Stimulated activated CD8-positive, alpha-beta memory T cell treated with anti-CD3 and anti-CD28 coated beads, Interleukin-2, amount 100 ng/mL, for 1 hour (primary cell): ENCODE measurements at places on chromosomes 5 and 9.

DNA sequence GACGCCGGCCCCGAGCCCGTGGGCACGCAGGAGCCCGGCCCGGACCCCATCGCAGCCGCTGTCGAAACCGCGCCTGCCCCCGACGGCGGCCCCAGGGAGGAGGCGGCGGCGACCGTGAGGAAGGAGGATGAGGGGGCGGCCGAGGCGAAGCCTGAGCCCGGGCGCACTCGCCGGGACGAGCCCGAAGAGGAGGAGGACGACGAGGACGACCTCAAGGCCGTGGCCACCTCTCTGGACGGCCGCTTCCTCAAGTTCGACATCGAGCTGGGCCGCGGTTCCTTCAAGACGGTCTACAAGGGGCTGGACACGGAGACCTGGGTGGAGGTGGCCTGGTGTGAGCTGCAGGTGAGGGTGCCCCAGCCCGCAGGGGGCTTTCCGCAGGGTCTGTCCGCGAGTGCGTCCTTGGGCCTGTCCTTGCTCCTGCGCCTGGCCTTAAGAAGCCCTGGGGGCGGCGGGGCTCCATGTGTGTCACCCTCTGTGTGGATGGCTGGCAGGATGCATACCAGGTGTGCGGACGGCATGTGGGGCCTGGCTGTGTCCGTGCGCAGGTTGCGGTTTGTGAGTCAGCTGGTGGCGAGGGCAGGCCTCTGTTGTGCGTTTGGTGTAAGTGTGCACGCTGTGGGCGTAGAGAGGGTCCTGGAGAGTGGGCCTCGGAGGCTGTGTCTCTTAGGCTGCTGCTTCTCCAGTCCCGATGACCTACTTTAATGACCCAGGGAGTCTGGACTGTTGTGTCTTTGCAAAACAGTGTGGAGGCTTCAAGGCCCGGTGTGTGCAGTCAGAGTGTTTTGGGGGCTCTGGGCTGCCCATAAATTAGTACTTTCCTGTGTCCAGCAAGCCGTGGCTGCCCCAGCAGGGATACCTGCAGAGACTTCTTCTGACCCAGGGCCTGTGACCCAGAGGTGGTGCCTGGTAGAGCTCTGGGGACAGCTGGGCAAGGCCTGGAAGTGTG is 1.6 kb downstream of the WNK2 start:
- no peak for DNase-seq

DNA sequence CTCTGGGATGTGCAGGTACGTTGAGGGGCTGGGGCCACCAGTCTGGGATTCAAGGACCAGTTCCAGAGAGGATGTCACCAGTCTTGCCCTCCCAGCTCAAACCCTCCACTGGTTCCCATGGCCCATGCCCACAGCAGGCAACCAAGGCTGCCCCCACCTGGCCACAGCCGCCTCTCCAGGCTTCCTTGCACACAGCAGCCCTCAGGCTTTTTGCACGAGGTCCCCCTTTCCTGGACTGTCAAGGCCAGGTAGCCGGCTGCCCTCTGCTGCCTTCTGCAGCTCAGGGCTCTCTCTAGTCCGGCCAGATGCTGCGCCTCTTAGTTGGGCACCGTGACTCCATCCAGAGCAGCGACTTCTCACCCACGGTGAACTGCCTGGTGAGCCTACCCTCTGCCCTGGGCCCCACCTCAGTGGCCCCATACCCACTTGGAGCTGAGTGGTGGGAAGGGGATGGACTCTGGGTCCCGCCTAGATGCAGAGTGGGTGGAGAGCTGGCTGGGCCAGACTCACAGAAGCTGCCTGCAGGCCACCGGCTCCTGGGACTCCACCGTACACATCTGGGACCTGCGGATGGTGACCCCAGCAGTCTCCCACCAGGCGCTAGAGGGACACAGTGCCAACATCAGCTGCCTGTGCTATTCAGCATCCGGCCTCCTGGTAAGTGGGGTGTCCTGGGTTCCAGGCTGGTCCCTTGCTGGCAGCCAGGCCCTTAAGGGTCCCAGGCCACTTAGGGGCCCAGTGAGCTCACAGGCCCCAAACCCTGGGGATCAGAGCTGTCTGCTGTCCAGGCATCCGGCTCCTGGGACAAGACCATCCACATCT is 2.9 kb downstream of the WDR38 start:
- DNase-seq: no peak

- DNase-seq: no peak
These were observed 45.7 kb upstream of the SPATA31C2 start for GRCh38 chr9:88183798-88184495.

- peak; percentile 37 for DNase-seq
These were observed 5.4 kb upstream of the FOXI1 start for GRCh38 chr5:170100066-170100943.

- no peak for DNase-seq
These were observed 182.8 kb downstream of the MCTP1 start for GRCh38 chr5:95102080-95102479.

GRCh38 chr9:6834306-6834705 is 76.5 kb downstream of the KDM4C start:
- no peak for DNase-seq

DNA sequence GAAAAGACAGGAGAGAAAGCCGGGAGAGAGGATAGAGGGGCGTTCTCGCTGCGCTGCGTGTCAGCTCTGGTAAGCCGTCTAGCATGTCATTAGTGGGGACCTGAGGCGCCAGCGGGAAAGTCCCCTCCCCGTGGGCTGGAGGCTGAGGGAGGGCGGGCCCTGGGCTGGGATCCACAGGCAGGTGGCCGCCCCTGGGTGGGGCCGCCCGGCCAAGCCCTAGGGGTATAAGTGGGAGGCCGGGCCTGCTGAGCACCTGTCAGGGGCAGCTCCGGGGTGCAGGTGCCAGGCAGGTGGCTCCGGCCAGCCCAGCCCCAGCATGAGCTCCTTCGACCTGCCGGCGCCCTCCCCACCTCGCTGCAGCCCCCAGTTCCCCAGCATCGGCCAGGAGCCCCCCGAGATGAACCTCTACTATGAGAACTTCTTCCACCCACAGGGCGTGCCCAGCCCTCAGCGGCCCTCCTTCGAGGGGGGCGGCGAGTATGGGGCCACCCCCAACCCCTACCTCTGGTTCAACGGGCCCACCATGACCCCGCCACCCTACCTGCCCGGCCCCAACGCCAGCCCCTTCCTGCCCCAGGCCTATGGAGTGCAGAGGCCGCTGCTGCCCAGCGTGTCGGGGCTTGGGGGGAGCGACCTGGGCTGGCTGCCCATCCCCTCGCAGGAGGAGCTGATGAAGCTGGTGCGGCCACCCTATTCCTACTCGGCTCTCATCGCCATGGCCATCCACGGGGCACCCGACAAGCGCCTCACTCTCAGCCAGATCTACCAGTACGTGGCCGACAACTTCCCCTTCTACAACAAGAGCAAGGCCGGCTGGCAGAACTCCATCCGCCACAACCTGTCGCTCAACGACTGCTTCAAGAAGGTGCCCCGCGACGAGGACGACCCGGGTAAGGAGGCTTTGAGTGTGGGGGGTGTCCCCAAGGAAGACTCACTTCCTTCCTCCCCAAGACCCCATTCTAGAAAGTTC is at the start of gene FOXI1:
Gene FOXI1 (plus strand): TSS at position 256 of the 970 bp plus-strand sequence. CDS start 61 bp downstream, at position 317.
- DNase-seq: no peak

- DNase-seq: no peak
These were observed 369.0 kb downstream of the ARHGEF28 start for GRCh38 chr5:73994963-73995362.

DNA sequence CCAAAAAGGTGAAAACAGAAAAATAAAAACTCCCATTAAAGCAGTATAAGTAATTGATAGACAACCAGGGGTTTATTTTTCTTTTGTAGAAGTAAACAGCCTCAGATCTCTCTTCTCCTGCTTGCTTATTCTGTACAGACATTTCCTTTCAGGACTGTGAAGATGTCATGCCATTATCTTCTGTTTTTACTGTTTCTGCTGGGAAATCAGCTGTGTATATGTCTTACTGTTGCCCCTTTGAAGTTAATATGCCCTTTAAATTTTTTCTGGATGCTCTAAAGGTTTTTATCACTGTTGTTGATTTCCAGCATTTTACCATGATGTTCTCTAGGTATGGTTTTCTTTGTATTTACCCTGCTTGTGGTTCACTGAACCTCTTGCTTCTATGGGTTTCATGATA is 199.5 kb downstream of the NXNL2 start:
- no peak for DNase-seq

GRCh38 chr9:11023201-11023600 is 410.4 kb upstream of the PTPRD start:
- DNase-seq: no peak

- DNase-seq: no peak
These were observed at the start of gene PNPLA7 for GRCh38 chr9:137550231-137550621. Gene PNPLA7 (minus strand): TSS chr9:137550402. CDS start chr9:137550197, 205 bp downstream.

DNA sequence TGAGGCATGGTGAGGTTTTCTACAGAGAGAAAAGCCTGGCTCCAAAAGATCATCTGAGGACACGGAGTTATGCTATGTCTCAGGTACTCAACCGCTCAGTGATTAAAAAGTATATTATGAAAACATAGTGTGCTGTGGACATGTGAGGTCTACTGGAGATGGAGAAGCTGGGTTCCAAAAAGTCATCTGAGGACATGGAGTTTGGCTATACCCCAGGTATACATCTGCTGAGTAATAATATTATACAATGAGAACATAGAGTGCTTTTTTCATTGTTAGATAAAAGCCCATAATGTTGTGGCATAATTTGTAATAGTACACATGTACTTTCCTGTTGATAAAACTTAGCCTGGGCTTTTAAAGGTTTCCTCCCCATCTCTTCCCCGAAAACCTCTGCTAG is 70.7 kb upstream of the SHISAL2B start:
- no peak for DNase-seq

- no peak for DNase-seq
These were observed 86.3 kb upstream of the ERBIN start for GRCh38 chr5:65840071-65840470.

GRCh38 chr5:53944981-53945380 is 365.4 kb downstream of the ARL15 start:
- DNase-seq: no peak

DNA sequence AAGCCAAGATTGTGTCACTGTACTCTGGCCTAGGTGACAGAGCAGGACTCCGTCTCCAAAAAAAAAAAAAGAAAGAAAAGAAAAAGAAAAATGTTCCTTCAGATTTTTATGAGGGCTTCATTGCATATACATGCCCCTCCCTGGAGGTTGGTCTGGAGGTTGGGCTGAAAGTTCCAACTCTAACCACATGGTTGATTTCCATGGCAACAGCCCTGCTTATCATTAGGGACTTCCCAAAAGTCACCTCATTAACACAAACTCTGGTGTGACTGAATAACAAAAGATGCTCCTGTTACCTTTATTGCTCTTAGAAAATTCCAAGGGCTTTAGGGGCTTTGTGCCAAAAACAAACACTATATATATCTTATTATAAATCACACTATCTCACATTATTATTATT is 113.8 kb downstream of the TMC1 start:
- DNase-seq: no peak

DNA sequence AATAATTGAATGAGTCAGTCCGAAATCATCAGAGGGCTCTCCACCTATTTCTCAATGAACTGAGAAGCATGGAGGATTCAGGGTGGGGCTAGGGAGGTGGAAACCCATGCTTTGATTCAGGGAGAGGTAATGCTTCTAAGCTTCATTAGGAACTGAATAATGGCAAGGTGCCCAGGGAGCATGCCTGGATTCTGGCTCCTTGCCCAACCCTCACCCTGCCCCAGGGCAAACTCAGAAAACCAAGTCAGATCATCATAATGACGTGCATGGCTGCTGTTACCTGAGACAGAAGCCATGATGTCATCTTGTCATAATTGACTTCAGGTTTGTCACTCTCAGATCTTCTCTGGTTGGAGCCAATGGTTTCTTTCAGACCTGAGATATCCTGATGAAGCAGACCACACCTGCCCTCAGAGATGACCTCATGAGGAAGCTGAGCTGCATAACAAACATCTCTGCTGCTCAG is 199.6 kb downstream of the SYK start:
- no peak for DNase-seq

DNA sequence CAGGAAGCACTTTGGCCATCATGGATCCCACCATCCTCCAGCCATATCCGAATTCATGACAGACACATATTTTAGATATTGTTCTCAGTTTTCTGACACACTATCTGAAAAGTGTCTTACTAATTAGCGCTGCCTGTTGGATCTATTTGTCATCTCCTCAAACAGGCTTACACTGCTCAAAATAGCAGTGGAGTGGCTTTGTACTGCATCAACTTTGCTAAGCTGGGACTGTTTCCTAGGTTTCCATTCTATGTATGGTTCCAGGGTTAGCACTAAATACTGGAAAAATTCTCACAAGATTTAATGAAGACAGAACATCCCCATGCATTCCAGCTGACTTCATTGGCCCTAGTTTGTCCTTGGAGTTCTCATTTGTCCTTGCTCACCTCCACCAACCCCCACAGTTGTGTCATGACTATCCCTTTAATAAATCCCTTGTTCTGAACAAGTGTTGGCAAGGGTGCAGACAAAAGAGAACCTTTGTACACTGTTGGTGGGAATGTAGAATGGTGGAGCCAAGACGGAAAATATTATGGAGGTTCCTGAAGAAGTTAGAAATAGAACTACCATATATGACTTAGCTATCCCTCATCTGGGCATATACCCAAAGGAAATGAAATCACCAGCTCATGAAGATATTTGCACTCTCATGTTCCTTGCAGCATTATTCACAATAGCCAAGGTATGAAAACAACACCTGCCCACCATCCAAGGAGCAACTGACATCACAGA is 136.5 kb upstream of the RAI14 start:
- DNase-seq: no peak

GRCh38 chr5:160787240-160787639 is 64.8 kb downstream of the ATP10B start:
- DNase-seq: no peak

DNA sequence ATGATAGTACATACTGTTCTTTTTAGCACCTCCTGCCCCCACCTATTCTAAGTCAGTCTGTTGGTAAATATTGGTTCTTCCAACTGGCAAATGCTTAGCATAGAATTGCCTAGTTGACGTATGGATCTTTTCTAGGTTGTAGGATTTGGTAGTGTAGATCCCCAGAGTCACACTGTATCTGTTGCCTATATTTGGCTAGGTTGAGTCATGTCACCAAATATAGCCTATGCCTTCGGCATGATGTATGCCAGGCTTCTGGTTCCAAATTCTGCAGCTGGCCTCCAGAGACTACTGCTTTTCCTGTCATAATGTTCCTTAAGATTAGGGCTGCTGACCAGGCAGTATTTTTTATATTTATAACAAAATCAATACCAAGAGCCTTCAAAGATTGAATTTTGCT is 38.2 kb downstream of the CPEB4 start:
- no peak for DNase-seq

DNA sequence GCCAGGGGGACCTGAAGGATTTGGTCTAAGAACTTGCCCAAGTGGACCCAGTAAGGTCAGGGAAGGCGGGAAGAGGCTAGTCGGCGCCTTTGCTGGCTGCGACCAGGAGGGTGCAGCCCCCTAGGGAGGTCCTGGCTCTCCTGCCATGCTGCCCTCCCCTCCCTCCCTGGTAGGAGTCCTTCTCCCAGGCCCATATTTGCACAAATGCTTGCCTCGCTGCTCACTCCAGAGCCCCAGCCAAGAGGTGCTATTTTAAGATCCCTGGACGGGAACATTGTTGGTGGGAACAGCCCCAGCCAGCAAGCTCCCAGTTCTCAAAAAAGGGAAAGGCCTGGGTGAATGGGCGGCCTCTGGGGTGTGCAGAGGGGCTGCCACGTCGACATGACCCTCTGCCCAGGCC is 4.3 kb upstream of the IL17B start:
- no peak for DNase-seq
